ENCODE measurements at places on chromosomes 2 and 18.

DNA sequence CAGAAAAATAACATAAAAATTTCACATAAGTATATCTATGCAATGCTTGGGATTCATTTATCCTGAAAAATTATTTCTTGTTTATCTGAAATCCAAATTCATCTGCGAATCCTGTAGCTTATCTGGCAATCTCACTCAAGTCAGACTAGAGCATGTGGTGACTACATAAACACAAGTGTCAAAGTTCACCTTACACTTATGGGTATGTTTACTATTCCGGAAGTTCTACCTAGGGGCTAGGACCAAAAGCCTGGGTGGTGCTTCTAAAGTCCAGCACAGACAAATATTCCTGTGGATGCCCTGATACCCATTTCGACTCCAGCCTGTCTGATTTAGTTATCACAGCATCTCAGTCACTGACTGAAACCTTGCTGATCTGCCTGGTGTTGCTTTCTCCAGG lies 364.0 kb downstream of the METTL4 start:
- DNase-seq = no peak

GRCh38 chr2:145000376-145000775 lies 480.5 kb upstream of the ZEB2 start:
- DNase-seq = no peak

DNA sequence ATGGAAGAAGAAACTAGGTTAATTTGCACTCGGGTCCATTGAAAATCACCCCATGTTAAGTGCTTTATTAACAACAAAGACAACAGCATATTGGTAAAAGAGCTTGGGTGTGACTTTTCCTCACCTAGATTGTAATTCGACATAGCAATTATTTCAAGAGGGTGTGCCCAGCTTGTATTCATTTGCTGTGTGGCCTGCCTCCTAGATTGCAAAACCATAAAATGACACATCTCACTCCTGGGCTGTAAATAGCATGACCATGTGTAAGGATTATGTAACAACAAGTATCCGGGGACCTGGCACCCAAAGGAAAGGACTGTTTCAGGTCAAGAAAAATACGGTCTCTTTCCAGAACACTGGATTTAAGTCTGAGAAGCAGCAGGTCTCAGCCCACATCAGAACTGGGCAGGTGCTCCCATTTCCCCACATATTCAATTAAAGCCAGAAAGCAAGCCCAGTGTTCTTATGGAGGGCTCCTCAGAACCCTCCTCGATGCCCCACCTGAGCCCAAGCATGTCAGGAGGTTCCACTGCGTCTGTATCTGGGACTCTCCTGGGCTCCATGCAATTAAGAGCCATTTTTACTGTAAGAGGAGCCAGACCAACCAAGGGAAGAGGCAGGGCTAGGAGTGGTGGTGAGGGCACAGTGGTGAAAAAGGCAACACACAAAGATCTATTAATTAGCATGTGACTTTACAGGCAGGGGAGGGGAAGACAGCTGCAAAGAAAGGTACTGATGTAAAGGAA lies 39.2 kb downstream of the MREG start:
- DNase-seq = no peak

DNA sequence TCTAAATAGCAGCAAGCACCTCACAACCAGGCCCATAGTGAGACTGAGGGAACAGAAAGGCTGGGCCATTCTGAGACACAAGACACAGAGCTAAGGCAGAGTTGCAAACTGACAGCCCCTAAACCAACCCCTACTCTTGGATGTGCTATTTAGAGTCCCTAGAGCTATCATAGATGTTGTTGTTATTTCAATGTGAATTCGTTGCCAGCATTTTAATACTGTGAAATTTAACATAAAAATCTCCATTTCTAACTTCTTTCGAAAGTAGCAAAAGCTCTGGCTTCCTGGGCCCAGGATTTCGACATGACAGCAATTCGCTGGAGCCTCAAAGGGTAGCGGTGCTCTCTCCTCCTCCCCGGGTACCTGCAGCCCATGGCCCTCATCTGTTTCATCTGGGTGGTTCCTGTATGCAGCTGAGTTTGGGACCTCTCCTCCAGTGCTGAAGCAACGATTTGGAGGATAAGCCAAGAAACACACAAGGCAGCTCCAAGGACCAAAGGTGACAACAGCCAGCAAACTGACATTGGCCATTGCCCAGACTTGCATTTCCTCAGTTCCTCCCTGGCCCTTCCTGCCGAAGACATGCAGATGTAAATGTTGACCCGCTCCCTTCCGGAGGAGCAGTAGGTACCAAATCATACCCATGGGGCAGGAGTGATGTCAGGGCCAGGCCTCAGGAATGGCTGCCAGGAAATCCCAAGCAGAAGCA lies 254.4 kb upstream of the NCKAP5 start:
- no peak for DNase-seq

- no peak for DNase-seq
These were observed 41.1 kb downstream of the LDAH start for GRCh38 chr2:20781656-20782265.

GRCh38 chr2:240250150-240250984 lies 109.9 kb upstream of the OTOS start:
- no peak for DNase-seq

DNA sequence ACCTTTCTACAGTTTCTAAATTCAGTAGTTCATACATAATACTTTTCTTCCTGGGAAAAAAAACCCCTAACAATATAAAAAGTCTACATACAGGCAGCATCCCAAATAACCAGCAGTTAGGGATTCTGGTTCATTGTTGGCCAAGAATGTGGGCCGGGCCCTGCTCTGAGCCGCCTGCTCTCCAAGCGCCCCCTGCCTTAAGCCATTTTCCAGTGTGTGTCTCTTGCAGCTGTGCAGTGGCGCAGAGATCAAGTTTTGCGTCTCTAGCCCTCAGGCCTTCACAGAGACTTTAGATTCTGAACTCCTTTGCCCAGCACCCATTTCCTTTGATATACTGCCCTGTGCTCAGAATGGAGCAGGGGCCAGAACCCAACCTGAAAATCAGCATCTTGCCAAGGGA lies 32.9 kb downstream of the RMC1 start:
- no peak for DNase-seq

DNA sequence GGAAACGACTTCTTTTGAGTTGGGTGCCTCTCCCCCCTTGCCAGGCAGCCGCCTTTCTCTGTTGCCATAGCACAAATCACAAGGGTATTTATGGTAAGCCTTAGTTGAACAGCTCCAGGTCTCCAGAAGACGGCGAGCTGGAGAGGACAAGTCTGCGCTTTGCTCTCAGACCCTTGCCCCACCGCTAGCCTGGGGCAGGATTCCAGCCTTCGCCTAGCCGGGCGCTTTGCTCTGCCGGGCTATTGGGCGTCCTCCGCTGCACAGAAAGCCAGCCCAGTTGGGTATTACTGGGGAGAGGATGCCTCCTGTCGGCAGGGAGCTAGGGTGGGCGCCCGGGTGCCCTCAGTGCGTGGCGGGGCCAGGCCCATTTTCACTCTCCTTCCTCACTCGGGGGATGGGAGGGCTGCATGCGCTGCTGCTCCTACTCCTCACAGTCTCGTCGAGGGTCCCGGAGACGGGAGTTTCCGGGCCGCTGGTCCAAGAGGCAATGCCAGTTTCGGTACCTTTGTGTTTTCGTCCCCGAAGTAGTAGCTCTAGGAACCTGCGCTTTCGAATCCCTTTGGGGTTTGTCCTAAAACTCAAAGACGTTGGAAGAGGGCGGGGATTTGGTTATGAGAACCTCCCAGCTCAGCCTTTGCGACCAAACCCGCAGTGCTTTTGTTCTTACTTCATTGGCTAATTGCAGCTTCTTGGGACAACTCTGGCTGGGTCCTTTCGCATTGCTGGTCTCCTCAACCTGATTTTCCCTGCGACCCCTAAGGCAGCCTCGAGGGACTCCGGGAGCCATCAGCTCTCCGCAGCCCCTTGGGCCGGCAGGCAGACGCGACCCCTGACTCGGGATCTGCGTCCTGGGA lies 3.6 kb upstream of the DLX2 start:
- no peak for DNase-seq

GRCh38 chr2:84785950-84786349 lies 94.9 kb downstream of the TRABD2A start:
- DNase-seq = no peak

GRCh38 chr18:37571266-37571665 lies 5.7 kb upstream of the CELF4 start:
- DNase-seq = no peak

GRCh38 chr2:203583701-203584100 lies 48.6 kb upstream of the RAPH1 start:
- DNase-seq = no peak

DNA sequence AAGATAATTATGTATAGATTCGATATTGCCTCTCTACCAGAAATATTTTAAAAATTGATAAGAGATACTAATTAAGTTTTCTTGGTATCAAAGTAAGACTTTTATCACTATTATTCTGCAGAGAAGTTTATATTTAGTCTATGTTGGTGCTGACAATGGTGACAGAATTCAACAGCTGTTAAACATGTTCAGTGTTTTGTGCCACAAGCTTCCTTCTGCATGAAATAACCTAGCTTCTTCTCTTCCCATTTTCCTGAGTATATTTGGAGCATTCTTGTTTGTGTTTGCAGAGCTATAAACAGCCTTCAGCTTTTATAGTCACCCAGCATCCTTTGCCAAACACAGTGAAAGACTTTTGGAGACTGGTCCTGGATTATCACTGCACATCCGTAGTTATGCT lies 229.2 kb upstream of the RAB12 start:
- DNase-seq = no peak

DNA sequence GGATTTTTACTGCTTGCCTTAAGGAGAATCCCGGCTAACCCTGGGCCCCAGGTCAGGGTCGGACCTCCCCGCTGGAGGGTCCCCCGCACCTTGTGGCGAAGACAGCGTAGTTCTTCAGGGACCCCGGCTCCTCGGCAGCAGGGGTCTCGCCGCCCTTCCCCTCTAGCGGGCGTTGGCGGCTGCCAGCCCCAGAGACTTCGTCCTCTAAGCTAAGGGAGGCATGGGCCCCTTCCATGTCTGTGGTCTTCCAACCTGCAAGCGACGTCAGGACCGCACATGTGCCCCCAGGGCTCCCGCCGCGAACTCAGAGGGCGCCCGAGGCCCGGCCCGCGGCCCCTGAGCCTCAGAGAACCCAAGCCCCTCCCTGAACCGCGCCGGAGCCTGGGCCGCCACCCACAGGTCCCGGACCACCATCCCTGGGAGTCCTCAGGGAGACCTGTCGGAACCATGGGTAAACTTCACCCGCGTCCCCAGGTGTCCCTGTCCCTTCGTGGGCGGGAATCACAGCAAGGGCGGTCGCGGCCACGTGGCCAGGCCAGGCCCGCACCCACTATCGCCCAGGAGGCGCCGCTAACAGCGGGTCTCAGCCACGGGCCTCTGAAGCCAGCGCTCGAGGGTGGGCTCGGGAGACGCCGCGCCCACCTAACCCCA lies 562 bp downstream of the ANKMY1 start:
- DNase-seq = no peak

- DNase-seq = no peak
These were observed 17.2 kb upstream of the CD207 start for GRCh38 chr2:70852824-70853223.

DNA sequence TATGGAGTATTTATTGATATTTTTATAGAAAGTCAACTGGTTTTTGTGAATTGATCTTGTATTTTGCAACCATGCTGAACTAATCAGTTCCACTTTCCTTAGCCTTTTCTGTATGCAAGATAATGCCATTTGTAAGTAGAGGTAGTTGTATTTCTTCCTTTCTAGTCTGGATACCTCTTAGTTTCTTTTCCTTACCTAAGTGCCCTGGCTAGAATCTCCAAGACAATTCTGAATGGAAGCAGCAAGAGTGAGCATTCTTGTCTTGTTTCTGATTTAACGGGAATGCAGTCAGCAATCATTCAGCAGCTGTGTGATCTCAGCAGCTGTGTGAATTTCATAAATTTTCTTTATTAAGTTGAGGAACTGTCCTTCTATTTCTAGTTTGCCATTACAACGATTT lies 73.4 kb downstream of the NRXN1 start:
- DNase-seq = no peak

- DNase-seq = no peak
These were observed 8.7 kb upstream of the SERPINB13 start for GRCh38 chr18:63578357-63578958.

GRCh38 chr2:54681416-54681815 lies 42.0 kb upstream of the EML6 start:
- DNase-seq = no peak

DNA sequence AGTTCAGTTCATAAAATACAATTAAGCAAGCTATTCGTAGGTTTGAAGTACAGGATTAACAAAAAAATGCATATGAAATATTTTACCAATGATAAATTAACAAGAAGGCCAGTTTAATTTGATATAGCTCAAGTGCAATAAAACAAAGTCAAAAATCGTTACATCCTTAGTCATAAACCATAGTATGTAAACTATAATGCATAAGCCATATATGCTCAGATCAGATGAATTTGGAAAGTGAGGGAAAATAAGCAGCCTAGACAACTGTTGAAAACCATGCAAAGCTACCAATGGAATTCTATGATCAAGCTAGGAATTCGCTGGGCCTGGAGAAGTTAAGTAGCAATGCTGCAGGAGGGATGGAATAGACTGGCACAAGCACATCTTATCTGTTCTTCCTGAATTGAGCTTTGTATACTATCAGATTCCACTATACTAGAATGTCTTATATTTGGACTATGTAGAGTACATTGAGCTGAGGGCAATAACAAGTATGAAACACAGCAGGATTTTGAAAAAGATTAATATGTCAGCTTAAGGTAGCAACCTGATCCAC lies 682.0 kb downstream of the IRS1 start:
- no peak for DNase-seq

DNA sequence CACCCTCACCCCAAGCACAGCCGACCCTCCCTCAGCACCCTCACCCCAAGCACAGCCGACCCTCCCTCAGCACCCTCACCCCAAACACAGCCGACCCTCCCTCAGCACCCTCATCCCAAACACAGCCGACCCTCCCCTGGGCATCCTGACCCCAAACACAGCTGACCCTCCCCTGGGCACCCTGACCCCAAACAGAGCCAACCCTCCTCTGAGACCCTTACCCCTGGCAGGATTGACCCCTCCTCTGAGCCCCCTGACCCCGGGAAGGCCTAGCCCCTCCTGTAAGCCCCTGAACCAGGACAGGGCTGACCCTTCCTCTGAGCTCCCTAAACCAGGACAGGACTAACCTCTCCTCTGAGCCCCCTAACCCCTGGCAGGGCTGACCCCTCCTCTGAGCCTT lies 84.4 kb upstream of the RAB6C start:
- no peak for DNase-seq

- DNase-seq = no peak
These were observed 3.0 kb downstream of the GBX2 start for GRCh38 chr2:236164925-236165841.

GRCh38 chr2:3563521-3563976 lies 5.4 kb upstream of the RNASEH1 start:
- DNase-seq = no peak

- DNase-seq = no peak
These were observed 24.3 kb downstream of the OSBPL1A start for GRCh38 chr18:24373328-24373727.

DNA sequence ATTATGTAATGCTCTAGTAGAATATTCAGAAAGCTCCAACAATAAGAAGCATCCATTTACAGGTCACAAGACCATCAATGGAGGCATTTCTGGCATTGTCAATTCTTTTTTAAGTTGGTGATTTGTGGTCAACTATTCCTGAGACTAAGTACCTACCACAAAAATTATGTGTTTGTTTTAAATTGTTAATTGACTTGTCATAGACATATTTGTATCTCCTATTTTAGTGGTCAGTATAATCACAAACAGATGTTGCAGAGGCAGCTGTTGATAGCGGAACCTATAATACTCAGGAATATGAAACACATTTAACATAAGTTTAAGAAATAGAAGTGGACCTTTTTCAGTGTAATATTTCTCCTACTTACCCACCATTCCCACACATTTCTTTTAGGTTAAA lies 430.1 kb downstream of the CCDC85A start:
- DNase-seq = no peak

GRCh38 chr2:207202645-207203044 lies 36.9 kb upstream of the KLF7 start:
- no peak for DNase-seq

Measured in activated T-cell treated with anti-CD3 and anti-CD28 coated beads for 1 hour (primary cell).